Vagina (tissue), 2 donors: ENCODE measurements at places on chromosomes 1 and 21.

- DNase-seq, result no peak
These were observed 25.8 kb downstream of the SHISAL2A start for GRCh38 chr1:52658795-52659194.

DNA sequence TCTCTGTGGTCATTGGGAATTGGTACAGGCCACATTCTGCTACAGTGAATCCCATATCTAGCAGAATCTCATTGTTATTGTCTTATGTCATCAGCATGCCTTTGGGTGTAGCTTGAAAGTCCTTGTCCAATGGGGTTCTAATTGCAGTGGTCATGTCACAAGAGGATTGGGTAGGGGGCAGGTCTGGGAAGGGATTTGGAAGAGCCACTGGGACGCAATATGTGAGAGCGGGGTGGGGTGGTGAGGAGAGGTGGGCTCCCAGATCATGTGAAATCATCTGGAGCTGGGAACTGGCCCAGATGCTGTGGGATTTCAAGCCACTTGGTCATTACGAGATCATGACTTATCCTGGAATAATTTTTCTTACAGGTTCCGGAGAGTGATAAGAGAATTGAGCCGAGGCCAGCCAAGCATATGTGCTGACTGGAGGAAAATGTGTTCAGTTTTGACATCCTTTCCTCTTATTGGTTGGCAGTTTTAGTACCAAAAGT is 16.3 kb downstream of the CNIH3 start:
- no peak for DNase-seq

GRCh38 chr1:232690285-232690935 is 60.5 kb upstream of the SIPA1L2 start:
- no peak for DNase-seq

DNA sequence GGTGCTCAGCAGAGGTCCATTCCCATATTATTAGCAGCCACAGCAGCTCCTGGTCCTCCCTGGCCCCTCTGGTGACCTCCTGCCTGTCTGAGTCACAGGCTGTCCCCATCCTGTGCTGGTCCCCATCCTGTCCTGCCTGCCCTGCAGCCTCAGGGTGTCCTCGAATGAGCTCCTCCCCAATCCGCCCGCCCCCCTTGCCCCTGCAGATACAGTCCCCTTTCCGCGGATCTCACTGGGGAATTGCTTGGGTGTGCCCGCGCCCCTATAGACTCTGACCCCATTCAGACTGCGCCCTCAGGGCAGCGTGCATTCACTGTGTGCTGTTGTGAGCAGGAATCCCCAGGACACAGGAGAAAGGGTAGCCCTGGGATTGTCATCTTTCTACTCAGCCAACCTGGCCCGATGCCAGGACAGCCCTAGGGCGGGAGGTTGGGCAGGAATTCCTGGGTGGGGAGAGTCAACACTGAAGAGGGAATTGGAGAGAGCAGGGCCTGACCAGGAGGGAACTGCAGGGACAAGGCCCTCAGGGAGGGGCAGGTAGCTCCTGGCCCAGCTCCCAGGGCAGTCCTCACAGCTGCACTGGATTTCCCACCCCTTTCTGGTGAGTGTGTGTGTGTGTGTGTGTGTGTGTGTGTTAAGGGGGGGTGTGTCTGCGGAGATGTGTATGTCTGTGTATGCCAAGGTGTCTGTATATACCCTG is 1.1 kb upstream of the GUCA2A start:
- DNase-seq, result no peak

GRCh38 chr1:80639777-80640533 is 1160.8 kb upstream of the ADGRL2 start:
- DNase-seq, result no peak

GRCh38 chr1:193417403-193417802 is 231.0 kb upstream of the B3GALT2 start:
- no peak for DNase-seq

- DNase-seq, result no peak
These were observed 2.6 kb downstream of the INPP5B start for GRCh38 chr1:37944086-37944763.

DNA sequence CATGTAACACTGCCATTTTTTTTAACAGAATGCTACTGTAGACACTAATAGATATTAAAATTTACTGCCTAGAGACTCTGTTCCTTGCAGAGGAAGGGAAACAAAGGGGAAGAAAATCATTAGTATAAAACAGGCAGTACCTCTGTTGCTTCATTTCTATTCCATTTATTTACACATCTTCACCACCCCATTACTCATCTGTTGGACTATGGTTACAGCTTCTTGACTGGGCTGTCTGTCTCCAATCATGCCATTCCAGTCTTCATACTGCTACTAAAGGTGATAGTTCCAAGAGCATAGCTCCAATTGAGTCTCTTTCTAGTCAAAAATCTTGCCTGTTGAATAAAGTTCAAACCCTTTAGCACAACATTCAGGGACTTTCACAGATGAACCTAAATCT is 22.2 kb upstream of the GPR25 start:
- DNase-seq, result no peak

GRCh38 chr21:31479714-31480113 is 135.7 kb upstream of the TIAM1 start:
- DNase-seq, result no peak

DNA sequence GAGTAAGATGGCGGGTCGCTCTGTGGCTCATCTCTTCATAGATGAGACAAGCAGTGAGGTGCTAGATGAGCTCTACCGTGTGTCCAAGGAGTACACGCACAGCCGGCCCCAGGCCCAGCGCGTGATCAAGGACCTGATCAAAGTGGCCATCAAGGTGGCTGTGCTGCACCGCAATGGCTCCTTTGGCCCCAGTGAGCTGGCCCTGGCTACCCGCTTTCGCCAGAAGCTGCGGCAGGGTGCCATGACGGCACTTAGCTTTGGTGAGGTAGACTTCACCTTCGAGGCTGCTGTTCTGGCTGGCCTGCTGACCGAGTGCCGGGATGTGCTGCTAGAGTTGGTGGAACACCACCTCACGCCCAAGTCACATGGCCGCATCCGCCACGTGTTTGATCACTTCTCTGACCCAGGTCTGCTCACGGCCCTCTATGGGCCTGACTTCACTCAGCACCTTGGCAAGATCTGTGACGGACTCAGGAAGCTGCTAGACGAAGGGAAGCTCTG is 2.4 kb downstream of the TNFAIP8L2 start:
- no peak for DNase-seq

- DNase-seq, result no peak
These were observed 859.6 kb downstream of the LTN1 start for GRCh38 chr21:28133116-28133515.

DNA sequence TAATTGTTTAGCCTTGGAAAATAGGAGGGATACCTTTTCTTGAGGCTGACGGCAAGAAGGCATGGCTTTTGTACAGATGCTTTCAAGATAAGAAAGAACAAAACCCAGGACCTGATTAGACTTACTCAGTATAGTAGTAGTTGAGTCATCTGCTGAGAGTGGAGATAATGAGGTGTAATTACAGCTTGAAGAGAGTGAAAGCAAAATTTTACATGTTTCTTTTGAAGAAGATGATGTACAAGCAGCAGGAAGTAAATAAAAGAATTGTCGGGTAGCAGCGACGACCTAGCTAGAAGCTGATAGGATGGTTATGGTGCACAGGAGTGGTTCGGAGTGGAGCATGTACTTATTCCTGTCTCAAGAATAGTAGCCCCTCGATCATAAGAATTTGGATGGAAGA is 6.6 kb downstream of the ANGPTL1 start:
- DNase-seq, result no peak

- DNase-seq, result no peak
These were observed 27.3 kb upstream of the ZNF362 start for GRCh38 chr1:33228935-33229487.

GRCh38 chr1:62834400-62834961 is 50.5 kb downstream of the ATG4C start:
- DNase-seq, result no peak
